ENCODE measurements at places on chromosomes 2 and 18.
A peak's percentile ranks its signal among the peaks of the same experiment; 100 is the strongest.

DNA sequence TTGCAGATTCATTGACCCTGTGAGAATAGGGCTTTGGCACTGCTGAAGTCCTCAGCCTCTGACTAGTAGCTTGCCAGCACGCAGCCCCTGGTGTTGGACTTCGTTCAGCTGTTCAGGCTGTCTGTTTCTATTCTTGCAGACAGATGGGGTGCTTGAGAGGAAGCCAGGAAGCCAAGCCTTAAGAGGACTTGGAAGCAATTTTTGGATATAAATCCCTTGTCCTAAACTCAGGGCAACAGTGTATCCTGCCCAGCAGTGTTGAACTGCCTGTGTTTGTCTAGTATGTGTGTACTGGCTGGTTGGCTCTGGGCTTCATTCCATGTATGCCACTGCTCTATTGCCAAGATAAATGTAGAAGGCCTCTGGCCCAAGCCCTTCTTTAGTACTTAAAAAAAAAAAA, 108.6 kb downstream of the COMMD1 start:
- DNase-seq, result peak; percentile 89

GRCh38 chr2:1995987-1996386, 251.7 kb upstream of the PXDN start:
- DNase-seq, result peak; percentile 70

GRCh38 chr2:135320465-135321355, 210.3 kb downstream of the ZRANB3 start:
- no peak for DNase-seq

GRCh38 chr2:133200684-133201421, 367.4 kb downstream of the NCKAP5 start:
- DNase-seq, result peak; percentile 64

- no peak for DNase-seq
Observed at GRCh38 chr2:96550787-96551604, 14.4 kb downstream of the ARID5A start.

GRCh38 chr2:225120186-225120585, 77.9 kb upstream of the DOCK10 start:
- peak; percentile 59 for DNase-seq

GRCh38 chr18:50830544-50830943, 10.7 kb upstream of the MRO start:
- no peak for DNase-seq

GRCh38 chr18:36275561-36275960, 22.0 kb upstream of the FHOD3 start:
- DNase-seq, result no peak

DNA sequence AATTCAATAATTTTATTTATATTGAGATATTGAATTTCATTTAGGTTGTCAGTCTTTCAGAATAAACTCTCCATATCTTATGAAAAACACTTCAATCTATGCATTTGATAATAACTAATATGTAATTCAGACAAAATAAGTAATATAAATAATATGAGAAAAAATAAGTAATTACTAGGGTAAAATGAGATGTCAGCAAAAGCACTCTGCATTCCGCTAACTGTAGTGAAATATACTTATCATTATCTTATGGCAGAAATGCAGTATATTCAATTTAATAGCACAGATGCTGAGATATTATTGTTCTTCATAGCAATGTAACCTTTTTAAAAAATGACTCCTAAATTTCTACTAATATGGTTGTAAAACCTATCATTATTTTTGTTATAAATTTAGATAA, 606.2 kb upstream of the VRK2 start:
- DNase-seq, result no peak

- no peak for DNase-seq
Observed at GRCh38 chr2:234677758-234678538, 181.1 kb upstream of the ARL4C start.

GRCh38 chr2:215619989-215620388, 184.1 kb upstream of the FN1 start:
- DNase-seq, result no peak

- no peak for DNase-seq
Observed at GRCh38 chr2:132595186-132595585, 74.8 kb downstream of the LYPD1 start.

GRCh38 chr18:12422936-12423335, 15.2 kb downstream of the PRELID3A start:
- no peak for DNase-seq

- peak; percentile 92 for DNase-seq
Observed at GRCh38 chr18:49565612-49566011, 3.8 kb downstream of the LIPG start.

DNA sequence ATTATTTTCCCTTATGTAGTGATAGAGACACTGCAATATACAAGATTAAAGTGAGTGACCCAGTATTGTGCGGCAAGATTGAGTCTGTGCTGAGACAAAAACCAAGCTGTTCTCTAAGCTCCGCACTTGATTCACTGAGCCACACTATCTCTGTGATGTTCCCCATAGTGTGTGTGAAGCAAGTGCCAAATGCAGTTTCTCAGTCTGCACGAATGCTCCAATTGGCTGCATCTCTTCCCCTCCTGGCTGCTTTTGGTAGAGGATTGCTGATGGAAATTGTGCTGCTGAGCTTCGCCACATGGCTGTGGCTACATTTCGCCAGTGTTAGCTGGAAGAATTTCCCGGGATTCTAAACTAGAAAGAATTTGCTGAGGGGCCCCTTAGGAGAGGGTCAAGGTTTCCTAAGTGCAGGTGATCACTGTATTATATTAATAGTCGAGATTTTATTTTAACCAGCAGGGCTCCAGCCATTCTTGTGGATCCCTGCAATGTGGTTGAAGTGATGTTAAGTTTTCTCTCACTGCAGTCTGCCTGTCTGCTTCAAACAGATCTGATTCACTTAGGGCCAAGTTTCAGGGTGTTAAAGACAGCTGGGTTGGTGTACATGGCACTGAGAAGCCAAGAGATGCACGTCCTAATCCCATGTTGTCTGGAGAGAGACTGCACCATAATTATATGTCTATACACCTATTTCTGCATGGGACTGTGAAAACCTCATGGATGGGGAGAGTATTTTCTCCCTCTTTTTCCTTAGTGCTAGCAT, 317.2 kb downstream of the DCC start:
- DNase-seq, result no peak

- no peak for DNase-seq
Observed at GRCh38 chr18:58143386-58143785, 99.4 kb downstream of the NEDD4L start.
